ENCODE measurements at places on chromosomes 2 and 18. TPM values are rescaled to one million over a fixed set of nuclear protein-coding genes. Genes with fewer than 3 reads are reported as not detected.
A peak's percentile ranks its signal among the peaks of the same experiment; 100 is the strongest.

GRCh38 chr2:69465513-69466456 is 28.6 kb upstream of the NFU1 start:
- peak; percentile 83 for DNase-seq

Gene EPB41L3
- 23.7 TPM for total RNA-seq

DNA sequence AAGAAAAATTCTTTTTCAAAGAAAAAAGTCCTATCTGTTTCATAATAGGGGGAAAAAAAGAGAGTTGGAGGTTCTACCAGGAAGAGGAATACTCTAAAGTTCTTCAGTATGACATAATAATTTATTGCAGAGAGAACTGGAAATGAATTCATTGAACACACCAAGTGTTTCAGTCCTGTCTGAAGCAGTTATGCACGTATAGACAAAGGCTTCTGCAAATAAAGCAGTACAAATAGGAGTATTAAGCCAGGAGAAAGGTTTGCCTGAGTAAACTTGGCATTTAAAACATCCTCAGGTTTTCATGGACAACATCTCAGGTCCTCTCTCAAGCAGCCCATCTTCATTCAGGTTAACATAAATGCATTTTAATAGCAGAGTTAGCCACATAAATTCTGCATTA is 141.6 kb downstream of the CCDC148 start:
- no peak for DNase-seq

- DNase-seq, result no peak
Measured at GRCh38 chr18:79935098-79935480, 16.4 kb downstream of the SLC66A2 start.

Gene UGT1A10
- total RNA-seq, result not detected

DNA sequence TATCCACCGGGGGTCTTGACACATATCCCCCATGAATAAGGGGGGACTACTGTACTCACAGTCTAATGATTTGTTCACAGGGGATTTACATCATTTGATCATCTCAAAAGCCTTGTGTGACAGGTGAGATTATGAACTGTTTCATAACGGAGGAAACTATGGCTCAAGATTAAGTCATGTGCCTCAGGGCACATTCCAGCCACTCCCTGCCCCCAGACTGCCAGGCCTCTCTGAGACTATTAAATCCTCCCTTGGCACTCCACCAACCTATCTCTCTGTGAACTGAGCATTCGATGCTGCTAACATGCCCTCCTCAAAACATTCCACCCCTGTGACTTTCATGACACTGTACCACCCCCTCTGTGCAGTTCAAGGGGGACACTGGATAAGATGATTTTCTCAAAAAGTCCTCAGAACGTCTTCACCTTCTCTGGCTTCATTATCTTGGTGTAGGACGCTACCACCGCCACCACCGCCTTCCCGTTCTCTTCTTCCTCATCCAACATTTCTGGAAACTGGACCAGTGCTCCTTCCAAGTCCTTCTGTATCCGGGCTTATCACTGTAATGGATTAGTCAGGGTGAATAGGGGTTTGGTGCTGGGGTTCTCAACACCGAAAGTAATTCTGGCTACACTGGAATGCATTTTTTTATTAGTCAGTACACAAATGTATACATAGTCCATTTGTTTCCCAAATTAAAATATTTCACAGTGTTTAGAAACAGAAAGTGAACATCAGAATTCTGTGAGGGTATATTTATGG is 169.6 kb downstream of the KCNS3 start:
- DNase-seq, result peak; percentile 55

Gene SIX3
- not detected for total RNA-seq

DNA sequence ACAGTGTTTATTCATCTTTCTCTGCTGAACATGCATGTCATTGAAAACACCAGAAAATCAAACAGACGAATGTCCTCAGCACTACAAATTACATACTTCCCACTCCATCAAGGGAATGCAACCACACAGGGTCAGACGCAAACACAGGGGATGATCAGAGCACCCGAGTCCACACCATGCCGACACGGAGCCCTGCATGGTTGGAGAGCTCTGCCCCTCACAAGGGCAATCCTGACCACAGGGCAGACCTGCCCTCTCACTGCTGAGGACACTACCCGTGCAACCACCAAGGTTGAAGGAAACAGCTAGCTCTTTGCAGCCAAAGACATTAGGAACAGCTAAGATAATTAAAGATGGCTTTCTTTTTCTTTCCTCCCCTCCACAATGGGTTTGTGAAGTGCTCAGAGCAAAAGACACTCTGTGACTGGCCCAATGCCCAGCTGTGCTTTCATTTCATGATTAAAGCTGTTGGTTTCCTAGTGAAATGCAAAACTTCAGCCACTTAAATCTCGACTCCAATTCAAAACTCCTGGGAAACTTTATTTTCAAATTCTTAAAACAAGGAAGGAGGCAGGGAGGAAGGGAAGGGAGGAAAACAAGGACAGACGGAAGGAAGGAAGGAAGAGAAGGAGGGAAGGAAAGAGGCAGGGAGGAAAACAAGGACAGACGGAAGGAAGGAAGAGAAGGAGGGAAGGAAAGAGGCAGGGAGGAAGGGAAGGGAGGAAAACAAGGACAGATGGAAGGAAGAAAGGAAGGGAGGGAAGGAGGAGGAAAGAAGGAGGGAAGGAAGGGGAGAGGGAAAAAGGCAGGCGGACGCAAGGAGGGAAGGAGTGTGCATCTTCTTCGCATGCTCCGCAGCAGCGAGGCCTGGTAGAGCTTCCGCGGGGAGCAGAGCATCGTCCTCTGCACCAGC is 65.8 kb downstream of the NDUFA10 start:
- DNase-seq, result peak; percentile 84

DNA sequence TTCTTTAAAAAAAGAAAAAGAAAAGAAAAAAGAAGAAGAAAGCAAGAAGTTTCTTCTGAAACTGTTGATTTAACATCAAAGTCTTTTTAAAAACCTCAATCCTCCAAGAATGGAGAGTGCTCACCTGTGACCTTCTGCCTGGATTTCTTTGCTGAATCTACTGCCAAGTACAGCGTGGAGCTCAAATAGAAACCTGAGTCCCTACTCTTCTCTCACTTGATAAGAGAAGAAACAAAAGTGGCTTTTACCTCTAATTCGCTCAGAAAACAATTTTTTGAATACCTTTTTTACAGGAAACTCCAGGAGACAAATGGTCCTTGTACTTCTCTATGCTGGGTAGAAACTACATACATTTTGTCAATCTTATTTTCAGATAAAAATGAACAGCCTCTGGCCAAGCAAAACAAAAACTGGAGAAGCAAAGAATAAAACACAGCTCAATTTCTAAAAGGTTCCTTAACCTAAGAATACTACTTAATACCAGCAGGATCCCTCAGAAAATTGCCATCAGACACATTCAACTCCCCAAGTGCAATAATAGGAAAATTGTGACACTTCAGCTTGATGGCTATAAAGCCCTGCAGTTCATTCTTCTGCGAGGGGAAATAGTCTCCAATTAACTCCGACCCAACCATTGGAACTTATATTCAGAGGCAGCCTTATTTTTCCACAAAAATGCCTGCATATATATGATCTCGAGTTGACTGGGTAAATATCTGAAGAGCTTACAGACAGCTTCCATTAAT is 85.8 kb downstream of the GRB14 start:
- DNase-seq, result no peak

DNA sequence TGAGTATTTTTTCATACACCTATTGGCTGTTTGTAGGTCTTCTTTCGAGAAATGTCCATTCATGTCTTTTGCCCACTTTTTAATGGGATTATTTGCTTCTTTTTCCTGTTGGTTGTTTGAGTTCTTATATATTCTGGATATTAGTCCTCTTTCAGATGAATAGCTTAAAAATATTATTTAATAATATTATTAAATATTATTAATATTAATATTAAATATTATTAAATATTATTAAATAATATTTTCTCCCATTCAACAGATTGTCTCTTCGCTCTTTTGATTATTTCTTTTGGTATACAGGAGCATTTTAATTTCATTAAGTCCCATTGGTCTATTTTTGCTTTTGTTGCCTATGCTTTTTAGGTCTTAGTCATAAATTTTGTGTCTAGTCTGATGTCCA is 361.9 kb downstream of the TSN start:
- DNase-seq, result no peak

DNA sequence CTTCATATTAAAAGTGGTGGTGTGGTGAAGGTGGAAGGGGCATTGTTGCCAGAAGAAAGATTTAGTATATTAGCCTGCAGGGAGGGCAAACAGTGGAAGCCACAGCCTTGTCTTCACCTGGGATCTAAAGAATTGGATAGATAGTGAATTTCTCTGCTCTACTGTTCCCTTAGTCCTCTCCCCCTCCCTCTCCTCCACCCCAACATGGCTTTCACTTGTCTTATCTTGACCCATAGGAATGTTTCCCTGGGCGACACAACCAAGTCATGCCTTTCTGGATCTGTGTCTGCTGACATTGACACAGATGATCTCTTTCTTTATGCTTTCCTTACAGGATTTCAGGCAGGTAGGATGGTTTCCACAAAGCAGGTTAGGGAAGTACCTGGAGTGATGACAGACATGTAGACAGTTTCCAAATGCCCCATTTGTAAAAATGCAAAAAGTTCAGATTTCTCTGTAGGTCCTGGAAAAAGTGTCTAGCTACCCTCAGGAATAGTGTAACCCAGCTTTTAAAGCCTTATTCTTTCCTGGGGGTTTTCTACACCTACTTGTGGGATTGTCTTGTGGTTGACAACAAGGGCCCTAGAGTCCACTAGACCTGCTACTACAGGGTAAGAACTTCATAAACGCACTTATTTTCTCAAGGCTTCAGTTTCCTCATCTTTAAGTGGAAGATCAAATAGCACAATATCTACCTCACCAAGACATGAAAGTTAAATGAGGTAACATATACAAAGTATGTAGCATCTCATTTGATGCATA is 184.2 kb upstream of the SP5 start:
- no peak for DNase-seq

DNA sequence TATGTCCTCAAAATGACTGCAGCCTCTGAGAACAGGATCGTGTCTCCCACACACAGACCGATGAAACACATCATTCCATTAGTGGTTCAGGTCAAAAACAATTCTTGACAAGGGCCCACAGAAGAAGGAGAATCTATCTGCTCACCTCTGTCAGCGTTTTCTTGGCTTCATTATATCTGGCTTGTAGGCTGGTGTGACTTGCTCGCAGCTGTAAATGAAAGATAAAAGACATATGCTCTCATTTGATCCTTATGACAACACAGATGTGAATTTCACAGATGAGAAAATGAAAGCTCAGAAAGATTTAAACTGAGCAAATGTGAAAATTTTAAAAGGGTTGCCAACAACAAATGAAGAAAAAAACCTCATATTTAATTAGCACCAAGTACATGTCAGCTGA is 61.6 kb downstream of the CCDC93 start:
- DNase-seq, result no peak

GRCh38 chr2:53941749-53942148 is 29.0 kb downstream of the PSME4 start:
- no peak for DNase-seq

DNA sequence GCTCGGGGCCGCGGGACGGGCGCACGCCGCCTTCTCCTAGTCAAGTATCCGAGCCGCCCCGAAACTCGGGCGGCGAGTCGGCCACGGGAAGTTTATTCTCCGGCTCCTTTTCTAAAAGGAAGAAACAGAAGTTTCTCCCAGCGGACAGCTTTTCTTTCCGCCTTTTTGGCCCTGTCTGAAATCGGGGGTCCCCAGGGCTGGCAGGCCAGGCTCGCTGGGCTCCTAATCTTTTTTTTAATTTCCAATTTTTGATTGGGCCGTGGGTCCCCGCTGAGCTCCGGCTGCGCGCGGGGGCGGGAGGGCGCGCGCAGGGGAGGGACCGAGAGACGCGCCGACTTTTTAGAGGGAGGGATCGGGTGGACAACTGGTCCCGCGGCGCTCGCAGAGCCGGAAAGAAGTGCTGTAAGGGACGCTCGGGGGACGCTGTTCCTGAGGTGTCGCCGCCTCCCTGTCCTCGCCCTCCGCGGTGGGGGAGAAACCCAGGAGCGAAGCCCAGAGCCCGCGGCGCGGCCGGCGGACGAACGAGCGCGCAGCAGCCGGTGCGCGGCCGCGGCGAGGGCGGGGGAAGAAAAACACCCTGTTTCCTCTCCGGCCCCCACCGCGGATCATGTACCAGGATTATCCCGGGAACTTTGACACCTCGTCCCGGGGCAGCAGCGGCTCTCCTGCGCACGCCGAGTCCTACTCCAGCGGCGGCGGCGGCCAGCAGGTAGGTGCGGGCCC is 617 bp downstream of the FOSL2 start:
- peak; percentile 90 for DNase-seq

- DNase-seq, result no peak
Measured at GRCh38 chr18:42929857-42930256, 185.6 kb downstream of the RIT2 start.

DNA sequence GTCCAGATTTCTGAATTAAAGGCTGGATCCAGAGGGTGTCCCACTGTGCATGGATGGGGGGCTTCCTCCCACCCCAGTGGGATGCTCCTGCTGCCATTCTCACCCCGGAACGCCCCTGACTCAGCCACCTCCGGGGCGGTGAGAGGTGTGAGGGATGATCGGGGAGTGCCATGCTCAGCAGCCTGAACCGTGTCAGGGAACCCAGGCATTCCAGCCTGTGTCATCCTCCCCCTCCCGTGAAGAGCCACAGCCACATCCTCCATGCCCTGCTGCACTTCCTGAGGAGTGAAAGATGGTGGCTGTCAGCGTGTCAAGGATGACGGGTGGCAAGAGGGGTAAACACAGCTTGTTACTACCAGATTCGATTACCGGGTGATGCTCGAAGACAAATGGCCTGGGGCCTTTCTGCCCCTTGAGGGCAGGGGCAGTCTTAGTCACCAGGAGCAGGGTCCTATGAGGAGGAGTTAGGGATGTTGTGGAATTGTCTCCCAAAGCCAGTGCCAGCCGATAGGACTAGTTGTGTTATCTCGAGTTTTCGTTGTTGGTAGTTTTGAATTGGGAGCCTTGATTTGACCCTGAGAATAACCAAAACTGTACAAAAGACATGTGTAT is 80.8 kb downstream of the TCF7L1 start:
- DNase-seq, result no peak
